ENCODE measurements at places on chromosomes 3 and 15. TPM values are rescaled to one million over a fixed set of nuclear protein-coding genes. Genes with fewer than 3 reads are reported as not detected.

DNA sequence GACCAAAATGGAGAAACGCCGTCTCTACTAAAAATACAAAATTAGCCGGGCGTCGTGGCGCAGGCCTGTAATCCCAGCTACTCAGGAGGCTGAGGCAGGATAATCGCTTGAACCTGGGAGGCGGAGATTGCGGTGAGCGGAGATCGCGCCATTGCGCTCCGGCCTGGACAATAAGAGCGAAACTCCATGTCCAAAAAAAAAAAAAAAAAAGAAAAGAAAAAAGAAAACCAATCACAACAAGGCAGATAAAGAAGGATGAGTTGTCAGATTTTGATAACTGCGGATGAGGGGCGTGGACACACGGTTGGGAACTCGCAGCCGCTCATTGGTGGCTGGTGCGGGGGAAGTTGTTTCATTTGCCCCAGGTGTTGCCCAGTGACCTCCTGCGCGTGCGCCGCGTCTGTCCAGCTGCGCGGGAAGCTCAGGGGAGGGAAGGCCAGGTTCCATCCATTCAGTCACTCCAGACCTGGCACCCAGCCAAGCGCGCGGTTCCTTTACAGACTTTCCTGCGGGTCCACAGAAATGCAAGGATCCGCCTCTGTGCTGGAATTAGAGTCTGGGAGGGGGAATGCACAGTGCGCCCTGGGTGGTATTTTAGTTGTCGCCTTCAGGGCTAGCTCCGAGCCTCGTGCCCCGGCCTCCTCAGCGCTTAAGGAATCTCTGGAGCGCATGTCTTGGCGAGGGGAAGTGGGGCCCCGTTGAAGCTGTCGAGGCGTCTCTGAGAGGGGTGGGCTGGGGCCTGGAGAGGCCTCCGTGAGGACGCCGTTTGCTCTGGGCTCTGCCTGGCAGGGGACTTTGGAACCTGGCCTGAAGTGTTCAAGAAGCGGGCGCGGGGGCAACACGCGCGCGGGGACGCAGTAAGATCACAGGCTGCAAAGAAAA lies 708 bp upstream of the GCHFR start:
- DNase-seq = no peak

- DNase-seq = no peak
Measured at GRCh38 chr15:64903326-64903950, 8.3 kb upstream of the ANKDD1A start.

- DNase-seq = no peak
Measured at GRCh38 chr3:128438488-128439072, 28.1 kb downstream of the DNAJB8 start.

- no peak for DNase-seq
Measured at GRCh38 chr3:23889386-23889785, 27.4 kb downstream of the NKIRAS1 start.

DNA sequence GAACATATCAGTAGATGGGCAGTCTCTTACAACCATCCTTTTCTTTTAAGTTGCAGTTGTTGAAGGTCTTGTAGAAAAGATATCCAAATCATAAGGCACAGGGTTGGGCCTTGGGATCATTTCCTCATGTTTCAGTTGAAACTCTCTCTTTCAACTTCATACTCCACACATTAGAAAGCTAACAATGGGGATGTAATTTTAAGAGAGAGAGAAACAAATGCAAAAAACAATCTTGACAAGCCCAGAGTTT lies 747.9 kb downstream of the ROBO1 start:
- DNase-seq = no peak

DNA sequence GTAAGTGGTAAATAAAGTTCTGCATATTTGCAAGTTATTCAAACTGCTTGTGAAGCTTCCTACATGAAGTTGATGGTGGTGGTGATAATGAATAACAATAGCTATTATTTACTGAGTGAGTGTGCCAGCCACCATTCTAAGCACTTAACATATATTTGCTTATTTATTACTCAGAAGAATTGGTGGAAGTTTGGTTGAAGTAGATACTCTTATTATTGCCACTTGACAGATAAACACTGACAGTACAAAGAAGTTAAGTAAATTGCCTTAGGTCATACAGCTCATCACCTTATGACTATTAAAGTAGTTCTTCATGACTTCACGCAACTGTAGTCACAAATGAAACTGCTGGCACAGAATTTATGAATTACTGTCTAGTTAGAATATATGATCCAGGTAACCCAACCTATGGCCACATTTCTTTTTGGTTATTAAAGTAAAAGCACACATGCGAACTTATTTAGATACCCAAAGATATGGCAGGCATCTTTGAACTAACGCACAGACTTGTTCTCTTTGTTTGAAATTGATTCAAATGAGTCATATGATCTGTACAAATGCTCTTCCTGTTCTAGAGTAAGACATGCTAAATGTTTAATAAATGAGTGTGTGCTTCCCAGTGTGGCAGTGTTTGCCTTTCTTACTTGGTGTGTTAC lies 99.8 kb upstream of the NR2F2 start:
- peak; percentile 36 for DNase-seq

GRCh38 chr3:135228201-135228600 lies 433.1 kb downstream of the EPHB1 start:
- no peak for DNase-seq

GRCh38 chr3:99325402-99325801 lies 313.0 kb upstream of the COL8A1 start:
- DNase-seq = no peak

DNA sequence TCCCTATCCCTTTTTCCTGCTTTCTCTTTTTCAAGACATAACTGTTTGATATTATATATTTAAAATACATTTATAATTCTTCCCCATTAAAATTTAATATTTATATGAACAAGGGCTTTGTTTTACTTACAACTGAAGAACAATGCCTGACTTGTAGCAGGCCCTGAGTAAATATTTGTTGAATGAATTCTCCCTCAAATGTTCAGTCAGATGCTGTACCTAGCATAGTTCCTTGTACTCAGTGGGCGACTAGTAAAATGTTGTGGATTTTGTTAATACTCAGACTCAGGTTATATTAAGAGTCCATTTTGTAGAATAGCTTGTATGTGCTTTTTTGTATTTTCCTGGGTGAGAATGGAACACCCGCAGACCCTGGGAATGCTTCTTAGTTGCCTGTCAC lies 69.1 kb downstream of the SEC22A start:
- DNase-seq = no peak

GRCh38 chr3:187673012-187673411 lies 2.8 kb upstream of the SST start:
- no peak for DNase-seq

Gene LRRN1
- total RNA-seq = not detected

Gene POLR2M
- total RNA-seq = 194 TPM

Gene CIDEC
- not detected for total RNA-seq
